Frontal cortex (tissue), 4 donors: ENCODE measurements at places on chromosomes 11 and 22.

- no peak for DNase-seq
Observed at GRCh38 chr11:71239581-71239980, 12.8 kb downstream of the SHANK2 start.

GRCh38 chr11:47004595-47005033 lies 68.1 kb downstream of the CSTPP1 start:
- peak; percentile 27 for DNase-seq

GRCh38 chr11:22797047-22797446 lies 32.6 kb downstream of the SVIP start:
- no peak for DNase-seq

DNA sequence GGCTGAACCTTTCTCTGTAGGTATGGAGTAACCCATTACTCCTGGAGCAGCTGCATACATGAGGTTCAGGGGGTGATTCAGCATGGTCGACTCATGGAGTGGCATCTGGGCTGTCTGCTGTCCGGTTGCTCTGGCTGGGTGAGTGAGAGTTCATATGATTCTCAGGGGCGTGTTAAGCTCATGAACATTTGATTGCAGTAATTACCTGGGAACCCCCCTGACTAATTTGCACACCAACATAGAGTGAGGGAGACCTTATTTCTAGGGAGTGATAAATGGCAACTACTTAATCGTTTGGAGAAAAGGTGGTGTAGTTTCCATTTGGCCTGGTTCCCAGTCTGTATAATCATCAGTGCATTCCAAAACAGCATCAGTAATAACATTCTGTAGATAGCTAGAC lies 661.9 kb downstream of the ETS1 start:
- no peak for DNase-seq

- no peak for DNase-seq
Observed at GRCh38 chr11:27291302-27291889, 71.6 kb downstream of the CCDC34 start.

DNA sequence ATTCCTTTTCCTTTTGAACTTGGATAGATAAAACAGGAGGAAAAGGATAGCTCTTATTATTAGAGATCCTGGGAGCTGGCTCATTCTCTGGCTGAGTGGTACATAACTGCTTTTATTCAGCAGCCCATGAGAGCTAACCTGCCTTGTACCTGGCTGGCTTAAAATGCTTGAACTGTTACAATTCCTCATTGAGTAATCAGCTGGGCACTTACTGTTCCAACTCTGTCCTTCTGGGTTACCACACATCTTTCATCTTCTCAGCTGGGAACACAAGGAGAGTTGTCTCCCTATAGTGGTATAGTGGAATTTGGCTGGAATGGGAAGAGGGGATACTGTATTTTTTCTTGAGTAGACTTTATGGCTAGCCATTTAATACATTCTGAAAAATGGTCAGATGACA lies 39.8 kb upstream of the SPTBN2 start:
- no peak for DNase-seq

DNA sequence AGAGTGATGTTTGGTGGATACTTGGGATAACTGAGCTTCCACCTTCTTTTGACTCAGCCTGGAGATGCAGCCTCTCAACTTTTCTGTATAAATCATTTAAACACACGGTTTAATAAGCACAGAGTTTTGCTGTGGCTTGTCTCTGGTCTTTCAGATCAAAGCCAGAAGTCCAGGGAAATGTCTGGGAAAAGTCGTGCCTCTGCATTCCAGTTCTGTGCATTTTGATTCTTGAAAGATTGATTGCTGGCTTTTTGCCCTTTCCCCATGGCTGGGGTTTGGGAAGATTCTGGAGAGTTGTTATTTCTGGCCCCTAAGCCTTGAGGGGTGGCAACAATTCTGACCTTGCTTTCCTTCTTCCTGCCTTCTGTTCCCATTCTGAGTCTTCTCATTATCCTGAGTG lies 154.1 kb downstream of the COMMD9 start:
- no peak for DNase-seq

GRCh38 chr11:109884501-109884900 lies 208.7 kb upstream of the ZC3H12C start:
- DNase-seq = no peak

DNA sequence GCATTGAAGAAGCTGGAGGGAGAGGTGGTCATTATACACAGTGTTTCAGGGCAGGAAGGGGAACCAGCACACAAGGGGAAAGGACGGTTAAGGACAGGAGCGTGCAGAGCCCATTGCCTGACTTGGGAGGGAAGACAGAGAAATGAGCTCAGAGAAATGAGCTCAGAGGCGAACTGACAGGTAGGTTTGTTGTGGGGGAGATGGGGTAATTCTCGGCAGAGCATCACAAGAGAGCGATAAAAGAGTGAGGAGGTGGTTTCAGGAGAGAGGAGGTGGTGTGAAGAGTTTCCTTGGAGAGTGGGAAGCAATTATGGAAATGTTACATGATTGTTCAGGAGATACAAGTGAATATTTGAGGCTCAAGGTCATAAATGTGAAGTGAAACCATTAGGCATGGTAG lies 61.0 kb downstream of the MRGPRX1 start:
- DNase-seq = no peak

GRCh38 chr11:36375353-36376008 lies 79.4 kb downstream of the PRR5L start:
- no peak for DNase-seq

DNA sequence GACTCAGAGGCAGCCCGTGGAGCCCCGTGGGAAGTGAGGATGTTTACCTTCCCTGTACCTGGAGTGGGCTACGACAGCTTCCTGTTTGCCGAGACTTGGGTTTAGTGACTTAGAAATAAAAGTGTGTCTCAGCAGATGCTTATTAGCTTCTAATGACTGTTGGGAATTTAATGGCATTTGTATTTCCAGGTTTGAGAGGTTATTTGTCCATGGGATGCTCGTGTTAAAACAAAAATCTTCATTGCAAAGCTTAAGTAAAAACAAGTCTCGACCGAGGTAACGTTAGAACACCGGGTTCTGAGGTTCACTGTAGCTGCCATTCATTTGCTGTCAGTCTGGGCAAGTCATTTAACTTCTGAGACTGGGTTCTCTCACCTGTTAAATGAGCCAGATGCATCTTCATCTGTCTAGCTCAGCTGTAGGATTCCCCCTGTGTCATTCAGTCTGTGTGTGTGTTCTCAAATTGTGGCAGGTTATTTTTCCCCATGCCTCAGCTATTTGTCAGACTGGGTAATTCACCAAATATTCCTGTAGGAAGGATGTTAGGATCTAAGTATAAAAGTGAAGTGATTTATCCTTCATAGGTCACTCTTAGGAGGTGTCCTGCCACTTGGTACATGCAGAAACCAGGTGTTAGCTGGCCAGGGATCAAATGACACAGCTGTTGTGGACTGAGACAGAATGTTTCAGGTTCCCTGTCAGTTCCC lies 791 bp downstream of the EI24 start:
- no peak for DNase-seq
